ENCODE measurements at places on chromosomes 3 and 15.
A peak's percentile ranks its signal among the peaks of the same experiment; 100 is the strongest.

DNA sequence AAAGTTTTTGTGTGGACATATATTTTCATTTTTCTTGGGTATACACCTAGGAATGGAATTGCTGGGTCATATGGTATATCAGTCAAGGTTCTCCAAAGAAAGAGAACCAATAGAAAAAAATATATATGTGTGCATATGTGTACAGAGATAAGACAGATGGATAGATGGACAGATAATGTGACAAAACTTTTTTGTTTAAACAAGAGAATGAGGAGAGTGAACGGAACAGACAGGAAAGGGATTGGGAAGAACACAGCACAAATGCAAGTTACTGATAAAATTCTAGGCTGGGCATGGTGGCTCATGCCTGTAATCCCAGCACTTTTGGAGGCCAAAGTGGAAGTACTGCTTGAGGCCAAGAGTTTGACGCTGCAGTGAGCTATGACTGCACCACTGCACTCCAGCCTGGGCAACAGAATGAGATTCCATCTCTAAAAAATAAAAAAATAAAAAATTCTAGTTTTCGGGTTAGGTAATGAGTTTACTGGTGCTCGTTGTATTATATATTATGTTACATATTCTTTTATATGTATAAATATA lies 50.0 kb downstream of the HSPBAP1 start:
- DNase-seq: no peak

GRCh38 chr15:73688455-73688854 lies 4.3 kb downstream of the CD276 start:
- DNase-seq: no peak

DNA sequence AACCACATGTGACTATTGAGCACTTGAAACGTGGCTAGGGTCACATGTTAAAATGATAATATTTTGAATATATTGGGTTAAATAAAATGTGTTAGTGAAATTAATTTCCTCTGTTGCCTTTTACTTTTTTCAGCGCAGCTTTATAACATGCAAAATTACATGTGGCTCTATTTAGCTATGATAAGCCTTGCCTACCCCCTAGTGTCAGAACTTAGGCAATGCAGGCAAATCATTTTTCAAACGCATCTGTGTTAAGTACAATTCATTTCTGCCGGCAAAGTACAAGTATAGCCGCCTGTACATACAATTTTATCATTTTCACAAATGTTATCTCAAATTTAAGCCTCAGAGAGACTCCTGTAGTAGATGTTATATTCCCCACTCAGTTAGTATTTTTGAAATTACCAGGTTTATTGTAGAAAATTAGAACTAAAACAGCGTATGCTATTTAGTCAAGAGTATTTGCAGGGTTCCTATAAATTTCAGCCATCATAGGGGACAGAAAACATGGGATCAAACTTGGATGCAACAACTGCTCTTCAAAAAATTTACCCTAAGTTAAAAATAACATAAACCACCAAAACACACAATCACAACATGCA lies 56.1 kb downstream of the TAFA4 start:
- DNase-seq: no peak

- no peak for DNase-seq
Observed at GRCh38 chr15:88838667-88839066, 35.4 kb downstream of the ACAN start.

- no peak for DNase-seq
Observed at GRCh38 chr3:183013074-183013473, 32.7 kb upstream of the DCUN1D1 start.

GRCh38 chr3:128240232-128240631 lies 87.0 kb downstream of the EEFSEC start:
- no peak for DNase-seq

GRCh38 chr3:183826448-183827250 lies 1.3 kb upstream of the MAP6D1 start:
- no peak for DNase-seq

- no peak for DNase-seq
Observed at GRCh38 chr3:191972714-191973398, 511.9 kb downstream of the PYDC2 start.

- DNase-seq: no peak
Observed at GRCh38 chr15:70752193-70752635, 11.1 kb downstream of the UACA start.

DNA sequence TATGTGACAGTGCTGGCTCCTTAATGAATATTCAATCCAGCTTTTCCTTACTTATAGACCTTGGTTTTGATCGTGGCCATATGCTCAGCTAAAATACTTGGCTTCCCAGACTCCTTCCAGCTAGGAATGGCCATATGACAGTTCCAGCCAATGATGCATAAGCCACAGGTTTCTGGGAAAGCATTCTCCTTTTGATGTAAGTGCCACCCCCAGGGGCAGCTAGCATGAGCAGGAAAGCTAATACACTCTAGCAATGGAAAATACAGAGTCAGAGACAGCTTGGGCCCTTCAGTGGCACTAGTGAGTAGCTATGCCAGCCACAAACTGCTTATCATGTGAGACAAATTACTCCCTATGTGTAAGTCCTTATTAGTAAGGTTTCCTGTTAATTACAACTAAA lies 26.7 kb downstream of the TBC1D2B start:
- DNase-seq: no peak

- DNase-seq: no peak
Observed at GRCh38 chr3:132267391-132267993, 49.7 kb upstream of the ACP3 start.

- DNase-seq: no peak
Observed at GRCh38 chr3:168975576-168975975, 687.9 kb downstream of the MECOM start.

- DNase-seq: no peak
Observed at GRCh38 chr3:177563792-177564191, 366.5 kb upstream of the TBL1XR1 start.

DNA sequence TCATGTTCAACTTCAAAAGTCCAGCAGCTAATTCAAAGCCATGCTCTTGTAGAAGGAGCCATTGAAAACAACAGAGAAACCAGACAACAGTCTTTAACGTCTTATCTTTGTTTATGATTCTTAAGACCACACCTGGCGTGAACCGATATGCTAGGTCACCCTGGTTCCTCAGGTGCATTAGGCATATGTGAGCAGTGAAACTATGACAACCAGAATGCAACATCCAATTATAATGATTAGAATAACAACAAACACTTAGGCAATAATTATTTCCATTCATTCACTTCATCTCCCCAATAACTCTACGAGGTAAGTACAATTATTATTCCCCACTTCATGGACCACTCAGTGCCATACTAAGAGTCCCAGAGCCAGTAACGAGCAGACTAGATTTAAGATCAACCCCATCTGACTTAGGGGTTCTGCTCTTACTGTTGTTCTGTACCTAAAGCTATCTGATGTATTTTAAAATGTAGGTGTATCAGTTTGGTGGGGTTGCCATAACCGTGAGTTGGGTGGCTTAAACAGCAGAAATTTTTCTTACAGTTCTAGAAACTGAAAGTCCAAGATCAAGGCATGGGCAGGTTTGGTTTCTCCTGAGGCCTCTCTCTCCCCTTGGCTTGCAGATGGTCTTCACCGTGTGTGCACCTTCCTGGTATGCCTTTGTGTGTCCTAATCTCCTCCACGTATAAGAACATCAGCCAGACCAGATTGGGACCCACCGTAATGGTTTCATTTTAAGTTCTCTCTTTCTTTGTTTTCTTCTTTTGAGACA lies 997.8 kb upstream of the CFAP20DC start:
- DNase-seq: no peak

- DNase-seq: no peak
Observed at GRCh38 chr3:29694783-29695182, 413.9 kb downstream of the RBMS3 start.

- DNase-seq: no peak
Observed at GRCh38 chr3:178482981-178483380, 53.3 kb upstream of the KCNMB2 start.

DNA sequence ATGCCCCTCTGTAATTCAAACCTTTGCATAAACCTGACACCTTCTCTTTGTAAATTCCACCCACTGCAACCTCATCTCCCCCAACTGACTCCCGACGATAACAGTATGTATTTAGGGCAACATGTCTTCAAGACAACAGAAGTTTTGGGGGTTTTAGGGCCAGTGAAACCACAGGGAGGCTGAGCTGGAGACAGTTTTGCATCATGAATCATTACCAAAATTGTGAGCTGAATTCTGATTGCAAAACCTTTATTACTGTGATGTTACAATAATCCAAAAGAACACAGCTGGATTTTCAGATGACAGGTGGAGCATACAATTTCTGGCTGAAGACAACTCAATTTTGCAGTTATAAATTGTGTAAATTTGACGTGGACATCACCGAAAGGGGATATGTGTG lies 281.3 kb upstream of the TTC14 start:
- DNase-seq: no peak

- no peak for DNase-seq
Observed at GRCh38 chr3:188183452-188183851, 29.5 kb downstream of the LPP start.

GRCh38 chr3:73086071-73086494 lies 24.6 kb downstream of the EBLN2 start:
- DNase-seq: peak; percentile 50

GRCh38 chr15:90607361-90607760 lies 77.6 kb downstream of the CRTC3 start:
- DNase-seq: no peak

DNA sequence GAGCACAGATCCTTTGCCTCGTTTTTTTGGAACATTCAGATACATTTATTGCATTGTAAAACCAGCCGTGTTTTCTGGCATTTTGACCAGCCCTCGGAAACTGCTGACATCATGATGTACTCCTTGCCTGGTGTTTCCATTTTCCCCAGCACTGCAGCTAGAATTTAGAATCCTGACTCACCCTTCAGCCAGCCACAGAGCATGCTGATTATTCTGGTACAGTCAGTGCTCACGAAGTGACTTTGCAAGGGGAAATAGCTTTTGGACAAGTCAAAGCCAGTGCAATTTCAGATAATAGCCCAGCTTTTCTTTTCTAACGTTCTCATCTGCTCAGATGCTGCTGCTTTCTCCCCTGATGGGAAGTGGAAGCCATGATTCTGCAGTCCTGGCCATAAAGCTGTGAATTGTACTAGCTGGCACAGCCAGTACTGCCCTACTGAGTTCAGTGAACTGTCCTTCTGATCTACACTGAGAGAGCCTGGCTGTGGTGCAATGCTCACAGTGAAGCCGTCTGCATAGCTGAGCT lies 12.1 kb upstream of the CNBP start:
- DNase-seq: no peak

GRCh38 chr3:50325497-50326181 lies 2.4 kb downstream of the TUSC2 start:
- no peak for DNase-seq

DNA sequence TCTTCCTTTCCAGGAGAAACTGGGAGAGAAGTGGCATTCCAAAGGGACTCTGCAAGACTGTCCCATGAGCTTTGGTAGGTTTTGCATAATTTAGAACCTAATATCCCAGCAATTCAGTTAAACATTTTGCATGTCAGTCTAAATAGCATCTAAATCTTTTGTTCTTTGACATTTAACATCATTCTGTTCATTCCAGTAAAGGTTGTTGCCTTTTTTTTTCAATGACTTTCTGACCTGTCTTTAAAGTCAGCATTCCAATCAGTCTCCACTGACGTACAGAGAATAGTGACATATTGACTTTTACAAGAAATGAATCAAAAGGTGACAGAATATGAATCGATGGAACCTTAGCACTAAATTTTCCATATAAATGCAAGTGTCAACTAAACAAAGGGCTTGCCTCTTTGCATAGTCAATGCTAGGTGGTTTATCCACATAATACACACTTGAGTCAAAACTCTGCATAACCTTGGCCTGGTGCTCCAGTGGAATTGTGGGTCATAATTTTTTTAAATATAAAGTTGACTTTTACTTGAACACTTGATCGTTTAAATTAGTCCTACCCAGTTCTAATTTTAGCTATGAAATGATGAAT lies 370.1 kb downstream of the CNTN6 start:
- no peak for DNase-seq

GRCh38 chr3:194070634-194071409 lies 65.1 kb upstream of the HES1 start:
- DNase-seq: peak; percentile 64

DNA sequence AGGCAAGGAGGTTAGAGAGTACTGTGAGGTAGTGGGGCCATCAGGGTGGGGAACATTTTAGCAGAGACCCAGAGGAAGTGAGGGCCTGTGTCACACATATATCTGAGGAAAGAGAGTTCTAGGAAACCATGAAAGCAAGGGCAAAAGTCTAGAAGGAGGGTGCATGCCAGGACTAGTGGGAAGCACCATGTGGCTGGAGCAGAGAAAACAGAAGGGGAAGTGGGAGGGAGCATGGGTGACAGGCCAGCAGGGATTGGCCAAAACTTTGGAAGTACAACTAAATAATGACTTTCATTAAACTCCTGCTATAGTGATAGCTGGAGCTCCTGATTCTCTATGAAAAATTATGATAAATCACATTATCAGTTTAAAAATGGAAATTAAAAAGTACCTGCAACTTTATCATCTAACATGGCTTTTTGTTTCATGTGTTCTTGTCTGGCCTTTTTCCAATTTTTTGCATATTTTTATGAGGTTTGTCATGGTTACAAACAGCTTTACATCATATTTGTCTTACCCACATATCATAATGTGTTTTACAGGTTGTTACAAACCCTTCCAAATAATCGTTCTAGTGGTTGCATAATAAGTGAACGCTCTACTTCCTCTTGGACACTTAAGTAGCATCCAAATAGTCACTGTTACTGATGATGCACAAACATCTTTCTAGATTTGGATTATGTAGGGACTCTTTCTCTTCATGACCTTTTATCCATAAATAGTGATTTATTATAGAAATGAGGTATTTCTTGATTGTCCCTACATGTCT lies 168.3 kb downstream of the NEK10 start:
- no peak for DNase-seq

GRCh38 chr3:13878281-13879101 lies 1.4 kb downstream of the WNT7A start:
- DNase-seq: no peak

GRCh38 chr3:134073583-134073945 lies 43.8 kb upstream of the SLCO2A1 start:
- peak; percentile 2 for DNase-seq

- no peak for DNase-seq
Observed at GRCh38 chr15:38028869-38029268, 94.4 kb downstream of the TMCO5A start.

DNA sequence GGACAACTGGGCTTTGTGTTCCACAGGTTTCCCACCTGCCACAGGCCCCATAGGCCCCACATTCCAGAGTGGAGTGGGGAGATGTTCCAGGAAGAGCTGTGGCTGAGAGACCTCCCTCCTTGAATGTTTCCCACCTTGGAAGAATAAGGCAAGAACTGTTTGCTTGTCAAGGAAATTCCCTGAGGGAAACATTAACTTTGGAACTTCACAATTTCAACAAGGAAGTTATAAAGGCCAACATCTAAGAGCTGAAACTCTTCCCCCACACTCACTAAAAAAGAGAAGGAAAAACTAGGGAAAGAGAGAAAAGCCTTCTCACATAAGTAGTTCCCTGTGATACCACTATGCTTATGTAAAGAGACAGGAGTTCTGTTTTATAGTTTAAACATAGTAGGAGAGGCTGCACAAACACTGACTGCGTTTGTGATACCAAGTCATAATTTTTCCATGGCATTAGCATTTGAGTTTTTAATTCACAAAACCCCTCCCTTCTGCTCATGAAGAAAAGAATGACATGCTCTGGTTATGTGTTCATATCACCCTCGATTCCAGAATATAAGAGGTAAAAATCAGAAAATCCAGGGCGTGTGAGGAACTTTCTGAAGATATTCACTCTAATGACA lies 39.8 kb upstream of the SPRED1 start:
- no peak for DNase-seq

GRCh38 chr15:98996169-98996568 lies 11.4 kb downstream of the PGPEP1L start:
- no peak for DNase-seq

- no peak for DNase-seq
Observed at GRCh38 chr3:25781145-25781757, 2.0 kb downstream of the NGLY1 start.

GRCh38 chr15:23385886-23386430 lies 31.4 kb downstream of the GOLGA8S start:
- DNase-seq: no peak
